ENCODE measurements at places on chromosomes 2 and 18. TPM values are rescaled to one million over a fixed set of nuclear protein-coding genes. Genes with fewer than 3 reads are reported as not detected.

DNA sequence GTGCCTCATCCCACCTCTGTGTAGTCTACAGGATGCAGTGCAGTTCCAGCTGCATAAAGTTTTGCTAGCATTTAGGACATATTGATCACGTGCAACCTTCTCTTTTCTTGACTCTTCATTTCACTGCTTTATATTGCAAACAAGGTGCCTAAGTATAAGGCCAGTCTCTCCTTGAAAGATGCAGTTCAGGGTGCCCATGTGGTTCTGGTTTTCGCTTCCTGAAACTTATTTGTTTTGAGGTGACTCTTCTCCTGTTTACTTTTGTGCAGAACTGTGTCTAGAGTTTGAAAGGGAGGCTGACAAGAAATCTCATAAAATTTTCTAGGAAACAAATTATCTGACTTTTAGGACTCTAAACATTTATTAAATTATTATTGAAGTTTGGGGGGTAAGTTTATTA lies 189.9 kb downstream of the UBE2E3 start:
- DNase-seq, result no peak

DNA sequence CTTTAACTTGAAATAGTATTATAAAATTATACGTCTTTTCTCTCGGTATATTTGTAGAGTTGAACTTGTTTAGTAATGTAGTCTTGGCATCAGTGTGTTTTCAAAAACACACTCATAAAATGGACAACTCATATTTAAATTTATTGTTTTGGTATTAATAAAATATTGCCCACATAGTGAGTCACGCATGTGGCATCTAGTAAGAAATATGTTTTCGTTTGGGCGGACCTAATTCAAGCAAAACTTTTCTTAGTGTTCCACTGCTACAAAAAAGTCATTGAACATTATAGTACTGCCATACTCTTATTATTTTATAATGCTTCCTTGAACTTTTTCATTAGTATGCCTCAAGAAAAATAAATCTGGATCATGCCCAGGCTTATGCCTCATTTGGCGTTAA lies 31.1 kb upstream of the FAM237A start:
- no peak for DNase-seq

- no peak for DNase-seq
Observed at GRCh38 chr2:216012133-216012829, 1.1 kb downstream of the MREG start.

COL3A1 gene
- not detected for total RNA-seq

TTC32 gene
- total RNA-seq, result 44.9 TPM

All from naive thymus-derived CD4-positive, alpha-beta T cell (primary cell).